ENCODE measurements at places on chromosomes 1 and 21.

DNA sequence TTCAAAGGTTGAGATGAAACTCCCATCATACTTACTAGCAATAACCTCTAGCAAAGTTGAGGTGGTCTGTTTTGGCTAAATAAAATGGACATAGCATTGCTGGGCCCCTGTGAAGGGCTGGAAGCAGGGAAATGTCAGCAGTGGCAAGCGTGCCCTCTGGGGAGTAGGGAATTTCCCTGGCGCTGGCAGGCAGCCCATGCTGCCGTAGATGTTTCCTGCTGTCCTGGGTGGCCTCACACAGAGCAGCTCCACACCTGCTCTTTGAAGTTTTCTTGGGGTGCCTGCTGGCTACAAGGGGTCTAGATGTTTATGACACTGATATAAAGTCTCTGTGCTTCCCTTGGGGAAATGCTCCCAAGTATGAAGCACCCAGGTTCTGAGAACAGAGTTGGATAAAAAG lies 30.2 kb downstream of the ADARB1 start:
- DNase-seq = no peak

- DNase-seq = no peak
Observed at GRCh38 chr1:40820251-40820797, 36.7 kb downstream of the KCNQ4 start.

DNA sequence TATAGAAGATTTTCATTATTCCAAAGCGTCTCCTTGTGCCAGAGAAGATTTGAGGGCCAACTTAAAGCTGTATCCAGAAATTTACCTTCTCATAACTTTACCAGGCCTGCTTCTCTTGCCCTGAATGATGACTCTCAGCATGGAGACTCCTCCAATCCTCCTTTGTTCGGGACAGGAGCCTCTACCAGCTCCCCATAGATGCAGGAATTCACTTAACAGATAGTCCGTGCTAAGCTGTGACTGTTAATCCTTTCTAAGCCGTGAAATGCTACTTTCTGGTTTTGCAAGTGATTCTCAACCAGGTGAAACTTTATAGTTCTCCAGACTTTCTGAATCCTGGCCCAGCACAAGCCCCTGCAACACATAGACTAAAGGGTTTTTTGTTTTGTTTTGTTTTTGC lies 31.8 kb upstream of the KCND3 start:
- DNase-seq = no peak

GRCh38 chr1:1150100-1150499 lies 23.6 kb upstream of the TTLL10 start:
- DNase-seq = no peak

DNA sequence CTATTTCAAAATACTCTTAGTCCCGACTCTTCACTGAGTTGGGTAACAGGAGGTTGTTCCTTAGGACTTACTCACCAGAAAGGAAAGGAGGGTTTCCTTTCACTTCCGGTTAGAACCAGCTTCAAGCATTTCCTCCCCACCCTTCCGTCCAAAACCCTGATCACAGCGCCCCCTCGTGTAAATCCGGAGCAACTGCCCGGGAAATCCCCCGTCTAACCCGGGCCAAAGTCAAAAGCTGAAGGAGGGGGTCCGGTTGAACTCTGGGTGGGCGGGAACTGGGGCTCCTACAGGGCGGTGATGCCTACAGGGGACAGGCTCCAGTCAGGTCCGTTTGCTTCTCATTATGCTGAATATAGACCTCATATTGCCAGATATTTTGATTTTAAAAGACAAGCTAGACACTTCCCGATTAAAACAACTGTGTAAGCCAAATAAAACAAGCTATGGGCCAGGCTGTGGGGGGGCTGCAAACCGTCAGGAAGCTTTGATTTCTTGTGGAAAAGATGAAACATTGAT lies 15.0 kb upstream of the MTARC2 start:
- DNase-seq = no peak

DNA sequence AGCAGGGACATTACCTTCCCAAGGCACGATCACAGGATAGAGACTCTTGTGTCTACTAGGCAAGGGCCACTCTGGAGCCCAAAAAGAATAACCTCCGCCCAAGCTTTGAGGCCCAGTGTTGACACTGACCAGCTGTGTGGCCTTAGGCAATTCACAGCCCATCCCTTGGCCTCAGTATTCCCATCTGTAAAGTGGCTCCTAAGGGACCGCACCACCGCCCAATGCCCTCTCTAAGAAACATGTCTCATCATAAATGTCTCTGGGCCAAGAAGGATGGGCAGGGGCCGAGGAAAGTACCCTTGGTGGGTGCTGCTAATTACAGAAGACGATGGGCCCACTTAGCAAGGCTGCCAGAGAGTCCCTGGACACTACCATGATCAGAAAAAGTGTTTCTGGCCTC lies 628 bp downstream of the ARHGEF19 start:
- no peak for DNase-seq

DNA sequence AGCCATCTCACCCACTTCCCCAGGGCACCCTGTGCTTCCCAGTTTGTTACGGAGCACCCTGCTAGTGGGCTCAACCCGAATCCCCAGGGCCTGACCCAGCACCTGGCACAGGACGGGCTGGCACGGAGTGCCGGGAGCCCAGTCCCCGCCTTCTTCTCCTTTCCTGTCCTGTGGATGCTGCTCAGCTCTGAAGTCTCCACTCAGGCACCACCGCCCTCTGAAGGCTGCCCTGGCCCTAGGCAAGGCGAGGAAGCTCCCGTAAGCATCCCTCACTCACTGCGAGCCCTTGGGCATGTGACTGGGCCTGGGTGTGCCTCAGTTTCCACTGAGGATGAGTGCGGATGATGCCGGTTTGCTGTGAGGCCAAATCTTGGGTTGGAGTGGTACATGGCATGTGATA lies 21.8 kb downstream of the SLC1A7 start:
- no peak for DNase-seq

DNA sequence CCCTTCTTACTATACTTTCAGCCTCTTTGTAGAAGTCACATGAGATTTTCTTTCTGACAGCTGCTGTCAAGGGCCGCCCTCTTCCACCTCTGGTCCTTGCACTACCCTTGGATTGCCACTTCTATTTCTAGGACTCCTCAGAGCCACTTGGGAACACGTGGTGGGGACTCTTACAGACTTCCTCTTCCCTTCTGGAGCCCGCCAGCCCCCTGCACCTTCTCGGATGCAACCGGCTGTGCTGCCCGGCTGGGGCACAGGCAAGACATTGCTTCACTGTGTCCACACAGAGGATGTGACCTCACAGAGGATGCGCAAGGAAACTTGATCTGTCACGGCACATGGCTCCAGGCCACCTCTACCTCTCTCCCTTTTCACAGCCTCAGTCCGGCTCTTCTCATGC lies 2.4 kb upstream of the IKBKE start:
- no peak for DNase-seq

DNA sequence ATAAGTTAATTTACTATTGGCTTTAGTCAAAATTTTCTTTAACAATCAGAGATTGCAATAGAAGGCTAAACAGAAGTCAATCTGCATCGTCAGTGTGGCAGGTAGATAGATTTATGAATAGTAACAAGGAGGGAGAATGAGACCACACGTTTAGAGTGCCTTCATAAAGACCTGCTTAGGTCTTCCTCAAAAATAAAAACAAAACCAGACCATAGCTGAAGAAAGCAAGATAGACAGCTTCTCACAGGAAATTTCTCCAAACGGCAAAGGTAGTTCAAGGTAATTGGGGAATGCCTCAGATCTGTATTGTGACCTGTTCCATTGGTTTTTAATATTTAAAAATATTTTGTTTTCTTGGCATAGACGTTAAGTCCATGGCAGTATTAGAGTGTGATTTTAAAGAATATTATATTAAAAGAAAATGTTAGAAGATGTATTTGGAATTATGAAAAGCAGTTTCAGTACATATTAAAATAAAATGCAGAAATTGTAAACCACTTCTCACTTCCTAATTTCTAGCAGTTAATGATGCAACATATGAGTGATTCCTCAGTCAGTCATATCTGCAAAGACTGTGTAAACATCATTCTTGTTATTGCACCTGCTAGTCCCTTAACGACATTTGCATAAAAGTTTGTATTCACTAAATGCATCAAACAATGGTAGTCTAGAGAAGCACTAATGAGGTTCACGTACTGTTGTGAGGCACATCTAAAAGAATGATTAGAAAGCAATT lies 278.0 kb downstream of the HLX start:
- DNase-seq = no peak

DNA sequence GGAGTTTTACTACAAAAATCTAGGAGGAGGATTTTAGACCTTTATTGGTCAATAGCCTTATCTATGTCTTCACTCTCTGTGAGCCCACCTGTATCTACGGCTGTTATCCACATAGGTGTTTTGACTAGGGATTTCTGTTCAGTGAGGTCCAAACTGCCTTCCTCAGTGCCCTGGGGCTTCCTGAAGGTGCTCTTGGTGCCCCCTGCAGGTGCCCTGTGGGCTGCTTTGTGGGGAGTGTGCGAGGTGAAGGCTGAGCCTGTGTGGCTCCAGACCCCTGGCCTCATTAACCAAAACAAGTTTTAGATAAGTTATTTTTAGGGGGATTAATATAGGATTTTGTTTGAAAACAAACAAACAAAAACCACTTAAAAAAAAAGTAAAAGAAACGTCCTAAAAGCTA lies 122.5 kb downstream of the KIF26B start:
- DNase-seq = no peak

- no peak for DNase-seq
Observed at GRCh38 chr1:118898712-118899111, 89.4 kb downstream of the TBX15 start.

DNA sequence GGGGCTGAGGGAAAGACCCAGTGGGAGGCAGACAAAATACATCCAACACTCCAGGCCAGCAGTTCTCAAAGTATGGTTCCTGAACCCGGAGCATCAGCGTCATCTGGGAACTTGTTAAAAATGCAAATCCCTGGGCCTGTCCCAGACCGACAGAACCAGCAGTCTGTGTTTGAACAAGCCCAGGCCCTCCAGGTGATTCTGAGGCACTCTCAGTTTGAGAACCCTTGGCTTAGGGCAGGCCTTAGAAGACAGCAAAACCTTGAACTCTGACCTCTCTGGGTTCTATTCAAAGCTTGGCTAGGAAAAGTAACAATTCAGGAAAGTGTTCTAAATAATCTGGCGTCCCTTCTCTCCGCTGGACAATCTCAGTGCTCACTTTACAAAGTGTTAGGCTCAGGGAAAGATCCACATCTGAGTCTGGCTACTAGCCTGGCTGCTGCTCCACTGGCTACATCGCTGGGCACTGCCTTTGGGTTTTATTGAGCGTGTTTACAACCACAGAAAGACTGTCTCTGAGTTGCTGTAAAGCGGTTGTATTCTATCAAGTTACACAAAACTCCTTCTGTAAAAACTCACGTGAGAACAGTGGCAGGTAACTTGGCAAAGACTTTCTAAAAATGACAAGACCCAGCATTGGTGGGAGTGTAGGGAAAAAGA lies 166.1 kb downstream of the HIVEP3 start:
- no peak for DNase-seq

GRCh38 chr1:14055442-14056223 lies 355.6 kb downstream of the PRDM2 start:
- no peak for DNase-seq

- no peak for DNase-seq
Observed at GRCh38 chr1:162681122-162681436, 48.8 kb downstream of the DDR2 start.

GRCh38 chr1:184854496-184855140 lies 100.0 kb upstream of the EDEM3 start:
- peak; percentile 64 for DNase-seq

- DNase-seq = no peak
Observed at GRCh38 chr1:53781654-53782053, 42.7 kb upstream of the GLIS1 start.

GRCh38 chr1:3530926-3531818 lies 76.7 kb downstream of the ARHGEF16 start:
- no peak for DNase-seq

- no peak for DNase-seq
Observed at GRCh38 chr1:43358121-43358745, 548 bp upstream of the CDC20 start.

GRCh38 chr1:64508629-64509028 lies 38.7 kb downstream of the CACHD1 start:
- no peak for DNase-seq

- no peak for DNase-seq
Observed at GRCh38 chr1:242523719-242524570, 552 bp downstream of the PLD5 start.

- DNase-seq = no peak
Observed at GRCh38 chr1:145720878-145721671, 1.8 kb downstream of the CD160 start.

GRCh38 chr1:93661829-93662474 lies 19.7 kb downstream of the BCAR3 start:
- DNase-seq = no peak

GRCh38 chr21:44884097-44884496 lies 10.6 kb upstream of the PTTG1IP start:
- no peak for DNase-seq

DNA sequence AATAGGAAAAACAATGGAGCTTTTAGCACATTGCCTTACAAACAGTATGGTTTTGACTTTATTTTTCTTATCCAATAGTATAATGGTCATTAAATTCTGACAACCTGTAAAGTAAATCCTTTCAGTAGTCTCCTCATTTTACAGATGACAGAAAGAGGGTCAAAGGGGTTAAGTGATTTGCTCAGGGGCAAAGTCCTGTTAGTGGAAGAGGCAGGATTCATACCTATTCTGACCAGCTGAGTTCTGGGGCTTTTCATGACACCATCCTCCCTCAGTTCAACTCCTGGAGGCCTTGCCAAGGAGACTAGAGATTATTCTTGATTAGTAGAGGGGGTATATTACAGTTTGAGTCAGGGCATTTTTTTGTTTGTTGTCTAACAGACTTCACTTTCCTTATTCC lies 278.7 kb upstream of the DUSP10 start:
- no peak for DNase-seq

- no peak for DNase-seq
Observed at GRCh38 chr1:35524106-35524505, 33.1 kb downstream of the KIAA0319L start.

GRCh38 chr1:111943846-111944749 lies 45.4 kb downstream of the KCND3 start:
- peak; percentile 49 for DNase-seq

DNA sequence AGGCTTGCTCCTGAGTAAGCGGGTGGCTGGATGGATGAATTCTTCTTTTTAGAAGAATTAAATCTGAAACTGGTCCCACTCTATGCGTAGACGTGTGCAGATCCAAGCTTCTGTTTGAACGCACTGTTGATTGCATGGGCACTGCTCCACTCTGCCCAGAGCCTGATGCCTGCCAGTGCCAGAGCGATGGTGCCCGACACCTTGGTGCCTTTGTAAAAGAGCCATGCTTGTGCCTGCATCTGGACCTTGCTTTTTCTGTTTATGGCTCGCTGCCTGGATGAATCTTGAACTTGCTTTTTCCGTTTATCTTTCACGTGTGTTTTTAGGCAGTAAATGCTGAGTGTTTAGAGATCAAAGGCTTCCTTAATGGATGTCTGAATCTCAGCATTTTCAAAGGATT lies 15.0 kb upstream of the PWP2 start:
- no peak for DNase-seq

GRCh38 chr1:55213151-55213884 lies 1.8 kb downstream of the USP24 start:
- DNase-seq = no peak

DNA sequence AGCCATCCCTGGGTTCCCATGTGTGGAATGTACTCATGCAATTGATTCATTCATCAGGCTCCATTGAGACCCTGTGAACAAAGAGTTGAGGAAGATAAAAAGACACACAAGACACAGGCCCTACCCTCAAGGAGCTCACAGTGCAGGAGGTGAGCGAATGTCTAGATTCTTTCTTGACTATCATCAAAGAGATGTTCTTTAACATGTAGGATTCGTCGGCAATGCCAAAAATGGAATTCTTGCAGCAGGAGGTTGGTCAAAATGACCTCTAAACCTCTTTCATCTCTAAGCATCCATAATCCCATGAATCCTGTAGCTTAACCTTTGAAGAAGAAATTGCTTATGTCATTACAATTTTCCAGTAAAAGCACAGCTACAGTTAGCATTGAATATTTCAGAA lies 27.9 kb upstream of the TTF2 start:
- no peak for DNase-seq
